ENCODE measurements at places on chromosomes 13 and 19.
A peak's percentile ranks its signal among the peaks of the same experiment; 100 is the strongest.

- DNase-seq: peak; percentile 0
These were observed 314.9 kb upstream of the SLITRK5 start for GRCh38 chr13:87356314-87356713.

DNA sequence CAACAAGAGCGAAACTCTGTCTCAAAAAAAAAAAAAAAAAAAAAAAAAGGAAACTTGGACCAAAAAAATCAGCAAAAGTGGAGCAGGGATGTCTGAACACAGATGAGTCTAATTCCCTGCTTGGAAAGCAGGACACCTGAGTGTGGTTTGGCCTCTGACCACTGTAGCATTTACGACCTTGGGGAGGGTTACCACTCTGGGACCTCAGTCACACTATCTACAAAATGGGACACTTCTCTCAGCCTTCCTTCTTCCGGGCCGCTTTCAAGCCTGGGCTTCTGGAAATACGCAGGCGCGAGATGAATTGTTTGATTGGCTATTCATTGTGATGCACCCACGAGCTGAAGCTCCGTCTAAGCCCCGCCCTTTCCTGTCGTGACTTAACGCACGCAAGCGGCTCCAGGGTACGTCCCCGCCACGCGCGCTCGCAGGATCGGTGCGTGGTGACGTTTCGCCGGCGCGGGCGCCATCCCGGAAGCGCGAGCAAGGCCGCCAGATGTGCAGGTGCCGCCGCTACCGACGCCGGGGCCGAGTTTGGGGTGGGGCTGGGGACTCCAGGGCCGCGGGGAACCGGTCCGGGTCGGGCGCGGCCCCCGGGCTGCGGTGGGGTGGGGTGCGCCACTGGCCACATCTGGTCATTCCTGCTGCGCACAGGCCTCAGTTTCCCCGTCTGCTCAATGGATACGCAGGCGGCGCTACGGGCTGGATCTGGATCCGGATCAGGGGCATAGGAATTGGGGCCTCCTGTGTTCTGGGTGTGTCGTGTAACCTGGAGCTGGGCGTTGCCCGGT, at the start of gene KXD1:
Gene KXD1, plus strand, starts transcription at position 460 of the 791 bp plus-strand sequence. CDS start 4,187 bp downstream, outside the sequence.
- peak; percentile 100 for DNase-seq

DNA sequence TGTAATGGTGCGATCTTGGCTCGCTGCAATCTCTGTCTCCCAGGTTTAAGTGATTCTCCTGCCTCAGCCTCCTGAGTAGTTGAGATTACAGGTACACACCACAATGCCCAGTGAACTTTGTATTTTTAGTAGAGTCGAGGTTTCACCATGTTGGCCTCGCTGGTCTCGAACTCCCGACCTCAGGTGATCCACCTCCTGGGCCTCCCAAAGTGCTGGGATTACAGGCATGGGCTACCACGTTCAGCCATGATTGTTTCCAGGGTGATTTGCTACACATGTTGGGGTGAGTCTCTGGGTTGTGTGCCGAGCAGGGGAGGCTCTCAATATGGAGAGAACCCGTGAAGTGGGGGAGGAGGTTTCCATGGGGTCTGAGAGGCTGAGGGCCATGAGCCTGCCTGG, 24.8 kb upstream of the CEACAM21 start:
- DNase-seq: peak; percentile 49

DNA sequence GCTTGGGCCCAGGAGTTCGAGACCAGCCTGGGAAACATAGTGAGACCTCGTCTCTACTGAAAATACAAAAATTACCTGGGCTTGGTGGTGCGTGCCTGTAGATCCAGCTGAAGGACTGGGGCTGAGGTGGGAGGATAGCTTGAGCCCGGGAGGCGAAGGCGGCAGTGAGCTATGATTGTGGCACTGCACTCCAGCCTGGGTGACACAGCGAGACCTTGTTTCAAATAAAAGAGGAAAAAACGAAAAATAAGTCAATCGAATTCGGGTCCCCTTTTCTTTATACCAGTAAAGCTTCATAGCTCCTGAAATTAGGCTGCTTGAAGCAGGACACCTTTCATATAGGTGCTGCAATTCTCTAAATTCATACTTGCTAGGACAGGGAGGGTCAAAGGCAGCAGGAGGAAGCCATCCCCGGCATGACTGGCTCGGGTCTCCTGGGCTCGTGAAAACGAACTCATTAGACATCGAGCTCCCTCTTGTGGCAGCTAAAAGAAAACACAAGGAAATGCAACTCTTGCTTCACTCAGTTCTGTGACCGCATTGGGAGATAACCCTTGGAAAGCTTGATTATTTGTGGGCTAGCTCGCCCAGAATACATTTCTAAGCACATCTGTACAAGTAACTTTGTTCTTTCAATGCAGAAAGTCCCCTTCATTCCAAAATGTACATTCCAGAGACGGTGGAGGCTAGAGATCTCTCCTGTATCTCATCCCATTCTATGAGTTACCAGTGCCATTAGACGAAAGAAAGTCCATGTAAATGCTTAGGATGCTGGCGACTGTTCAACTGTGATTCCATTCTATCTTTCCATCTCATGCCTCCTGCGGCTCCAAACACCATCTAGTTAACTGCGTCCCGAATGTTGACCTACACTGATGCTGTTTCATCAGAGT, 16.8 kb downstream of the FPR2 start:
- peak; percentile 74 for DNase-seq

DNA sequence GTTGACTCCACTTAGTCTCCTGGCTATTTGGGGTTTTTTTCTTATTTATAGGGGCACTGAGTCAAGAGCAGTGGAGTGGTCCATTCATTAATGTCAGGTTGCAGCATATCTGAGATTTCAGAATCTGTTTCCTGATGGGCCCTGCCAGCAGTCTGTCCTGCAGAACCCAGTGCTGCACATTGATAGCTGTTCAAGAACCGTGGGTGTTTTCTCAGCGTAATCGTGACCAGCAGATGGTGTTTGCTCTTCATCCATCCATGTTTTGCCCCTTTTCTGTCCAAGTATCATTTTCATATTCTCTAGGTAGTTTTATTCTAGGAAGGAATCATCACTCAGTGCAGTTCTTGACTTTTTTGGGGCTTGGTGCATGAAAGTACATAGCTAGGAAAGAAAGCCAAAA, 166.5 kb downstream of the ATP8A2 start:
- DNase-seq: no peak

- DNase-seq: peak; percentile 47
These were observed 230.2 kb downstream of the TDRD3 start for GRCh38 chr13:60627071-60627686.

DNA sequence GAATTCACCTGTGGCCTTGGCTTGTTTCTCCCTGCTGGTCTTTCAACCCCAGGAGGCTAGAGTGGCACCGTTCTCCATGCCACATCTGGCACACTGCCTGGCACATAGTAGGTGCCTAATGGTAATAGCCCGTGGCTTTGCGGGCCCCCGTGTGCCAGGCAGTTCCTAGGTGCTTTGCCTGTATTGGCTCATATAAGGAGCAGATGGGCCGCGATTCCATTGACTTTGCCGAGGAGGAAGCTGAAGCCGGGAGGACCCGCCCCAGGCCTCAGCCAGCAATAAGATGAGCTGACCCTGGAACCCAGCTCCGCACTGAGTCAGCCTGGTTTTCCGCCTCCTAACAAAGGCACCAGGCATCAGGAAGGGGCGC, 807 bp downstream of the PGLYRP1 start:
- no peak for DNase-seq

DNA sequence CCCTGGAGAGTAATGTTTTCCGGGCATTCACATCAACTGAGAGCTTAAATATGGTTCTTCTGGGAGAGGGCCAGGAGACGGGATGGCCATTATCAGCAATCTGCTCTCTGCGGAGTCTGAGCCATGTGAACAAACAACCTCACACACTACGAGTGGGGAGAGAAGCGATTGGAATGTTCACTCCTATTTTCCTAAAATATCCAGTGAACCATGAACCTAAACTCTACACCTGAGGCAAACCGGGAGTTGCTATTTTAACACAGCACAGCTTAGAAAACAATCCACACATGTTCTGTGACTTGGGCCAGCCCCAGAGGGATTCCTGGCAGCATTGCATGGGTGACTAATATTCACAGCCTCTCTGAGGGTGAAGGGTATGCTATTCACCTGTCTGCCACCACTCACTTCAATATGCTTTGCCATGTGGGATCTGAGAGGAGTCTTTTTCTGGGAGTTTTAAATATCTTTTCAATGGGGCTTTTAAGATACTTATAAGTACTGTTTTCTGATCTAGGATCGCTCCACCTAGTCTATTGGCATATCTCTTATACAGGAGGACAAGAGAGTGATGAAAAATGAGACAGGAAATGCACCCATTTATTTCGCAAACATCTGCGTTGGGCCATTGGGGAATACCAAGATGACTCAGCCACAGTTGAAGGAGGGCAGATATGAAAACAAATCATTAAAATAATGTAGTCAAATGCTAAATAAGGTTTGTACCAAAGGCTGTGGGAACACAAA, 72.6 kb upstream of the SERP2 start:
- DNase-seq: peak; percentile 82

- DNase-seq: no peak
These were observed 244.5 kb downstream of the EFNB2 start for GRCh38 chr13:106291006-106291405.

GRCh38 chr19:46834984-46835383, 15.7 kb downstream of the AP2S1 start:
- no peak for DNase-seq

DNA sequence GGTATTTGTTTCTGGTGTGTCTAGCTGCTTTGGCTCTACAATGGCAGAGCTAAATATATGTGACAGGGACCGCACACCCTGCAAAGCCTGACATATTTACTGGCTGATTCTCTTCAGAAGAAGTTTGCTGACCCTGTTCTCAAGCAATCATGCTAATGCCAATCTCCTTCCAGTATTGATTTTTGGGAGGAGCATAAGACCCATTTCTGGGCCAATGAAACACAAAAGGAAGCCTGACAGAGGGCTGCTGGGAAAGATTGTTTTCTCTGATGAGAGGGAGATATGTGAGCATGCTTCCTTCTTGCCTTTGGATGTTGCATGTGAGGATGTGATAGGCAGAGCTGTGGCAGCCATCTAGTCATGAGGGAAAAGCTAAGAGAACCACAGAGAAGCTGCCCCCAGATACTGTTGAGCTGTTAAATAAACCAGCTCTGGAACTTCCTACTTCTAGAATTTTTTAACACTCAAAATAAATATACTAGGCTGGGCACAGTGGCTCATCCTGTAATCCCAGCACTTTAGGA, 31.4 kb upstream of the TPTE2 start:
- DNase-seq: no peak

GRCh38 chr13:77319536-77319935, 7.4 kb downstream of the MYCBP2 start:
- DNase-seq: no peak

- DNase-seq: peak; percentile 94
These were observed 2.5 kb upstream of the EEF2 start for GRCh38 chr19:3987619-3988371.

- peak; percentile 42 for DNase-seq
These were observed 809 bp upstream of the B9D2 start for GRCh38 chr19:41364524-41365391.

- DNase-seq: no peak
These were observed 44.1 kb downstream of the SMAD9 start for GRCh38 chr13:36875961-36876360.

DNA sequence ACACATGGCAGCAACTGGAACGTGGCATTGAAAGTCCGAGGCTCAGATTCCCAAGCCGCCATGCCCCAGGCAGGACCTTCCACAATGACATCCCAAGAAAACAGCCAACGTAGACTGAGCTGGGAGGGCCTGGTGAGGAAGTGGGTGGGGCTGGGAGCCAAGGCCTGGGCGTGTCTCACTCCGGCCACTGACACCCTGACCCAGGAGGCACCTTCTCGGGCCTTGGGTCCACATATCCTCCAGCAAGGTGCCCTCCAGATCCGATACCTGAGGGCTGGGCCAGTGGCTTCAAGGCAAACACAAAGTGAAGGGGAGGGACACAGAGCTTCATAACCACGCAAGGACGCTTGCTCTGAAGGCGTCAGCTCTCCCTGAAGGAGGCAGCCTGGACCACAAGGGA, 43.0 kb downstream of the RAB20 start:
- no peak for DNase-seq

DNA sequence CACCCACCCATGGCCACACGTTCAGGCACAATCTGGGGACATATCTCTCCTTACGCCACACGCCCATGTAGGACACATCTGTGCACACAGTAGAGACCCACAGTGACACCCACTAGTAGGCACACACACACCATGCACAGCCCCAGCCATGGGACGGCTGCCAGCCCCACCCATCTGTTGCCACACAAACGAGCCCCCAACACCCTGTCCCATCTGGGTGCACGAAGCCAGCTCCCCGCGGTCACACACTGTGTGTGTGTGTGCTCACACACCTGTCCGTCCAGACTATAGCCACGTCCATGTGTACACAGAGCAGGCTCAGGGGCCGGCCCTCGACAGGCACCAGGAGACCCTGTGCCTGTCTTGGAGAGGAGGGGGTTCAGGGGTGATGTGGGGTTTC, 10.6 kb downstream of the ERFL start:
- DNase-seq: no peak

GRCh38 chr19:5641171-5641570, 18.3 kb downstream of the SAFB start:
- DNase-seq: no peak

DNA sequence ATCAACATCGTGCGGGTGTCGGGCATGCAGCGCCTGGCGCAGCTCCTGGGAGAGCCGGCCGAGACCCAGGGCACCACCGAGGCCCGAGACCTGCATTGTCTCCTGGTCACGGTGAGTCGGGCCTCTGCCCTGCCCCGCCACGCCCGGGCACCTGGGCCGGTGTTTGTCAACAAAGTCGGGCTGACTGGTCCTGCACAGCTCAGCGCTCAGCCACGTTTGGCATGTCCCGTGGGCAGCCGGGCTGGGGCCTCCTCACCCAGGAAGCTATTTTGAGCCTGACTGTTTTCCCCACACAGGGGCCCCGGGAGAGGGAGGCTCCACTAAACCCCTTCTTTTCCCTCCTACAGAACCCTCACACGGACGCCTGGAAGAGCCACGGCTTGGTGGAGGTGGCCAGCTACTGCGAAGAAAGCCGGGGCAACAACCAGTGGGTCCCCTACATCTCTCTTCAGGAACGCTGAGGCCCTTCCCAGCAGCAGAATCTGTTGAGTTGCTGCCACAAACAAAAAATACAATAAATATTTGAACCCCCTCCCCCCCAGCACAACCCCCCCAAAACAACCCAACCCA, 1.3 kb downstream of the GADD45B start:
- DNase-seq: no peak

- peak; percentile 35 for DNase-seq
These were observed 81.6 kb downstream of the DPF1 start for GRCh38 chr19:38142176-38143035.

GRCh38 chr13:25915840-25916518, 135.8 kb downstream of the SHISA2 start:
- DNase-seq: no peak

GRCh38 chr13:112962396-112962795, 6.6 kb upstream of the MCF2L start:
- DNase-seq: no peak

GRCh38 chr19:15138427-15138826, 31.2 kb downstream of the SYDE1 start:
- no peak for DNase-seq

GRCh38 chr19:14477418-14478112, 2.4 kb upstream of the PTGER1 start:
- no peak for DNase-seq

DNA sequence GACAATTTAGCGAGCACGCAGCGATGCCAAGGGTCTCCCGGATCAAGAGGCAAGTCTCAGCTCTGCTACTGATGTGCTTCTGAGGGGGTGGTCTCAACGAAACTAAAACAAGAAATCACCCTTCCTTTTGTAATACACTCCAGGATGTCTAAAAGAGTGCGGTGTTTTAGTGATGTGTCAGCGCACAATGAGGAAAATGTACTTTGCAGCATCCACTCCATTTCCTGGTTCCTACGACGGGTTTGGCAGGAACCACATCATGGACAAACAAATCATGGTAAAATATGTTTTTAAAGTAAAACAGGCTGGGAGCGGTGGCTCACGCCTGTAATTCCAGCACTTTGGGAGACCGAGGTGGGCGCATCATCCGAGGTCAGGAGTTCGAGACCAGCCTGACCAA, 154.0 kb upstream of the TSC22D1 start:
- DNase-seq: no peak
